ENCODE measurements at places on chromosomes 11 and 22. TPM values are rescaled to one million over a fixed set of nuclear protein-coding genes. Genes with fewer than 3 reads are reported as not detected.

Gene KDM4E
- not detected for polyA plus RNA-seq

Gene UBASH3B
- polyA plus RNA-seq: 5.1 TPM

Gene PAAF1
- polyA plus RNA-seq: 31.0 TPM

Gene SYT9
- not detected for polyA plus RNA-seq

GRCh38 chr11:73291781-73292524 lies 16.1 kb upstream of the ARHGEF17 start:
- DNase-seq: no peak

DNA sequence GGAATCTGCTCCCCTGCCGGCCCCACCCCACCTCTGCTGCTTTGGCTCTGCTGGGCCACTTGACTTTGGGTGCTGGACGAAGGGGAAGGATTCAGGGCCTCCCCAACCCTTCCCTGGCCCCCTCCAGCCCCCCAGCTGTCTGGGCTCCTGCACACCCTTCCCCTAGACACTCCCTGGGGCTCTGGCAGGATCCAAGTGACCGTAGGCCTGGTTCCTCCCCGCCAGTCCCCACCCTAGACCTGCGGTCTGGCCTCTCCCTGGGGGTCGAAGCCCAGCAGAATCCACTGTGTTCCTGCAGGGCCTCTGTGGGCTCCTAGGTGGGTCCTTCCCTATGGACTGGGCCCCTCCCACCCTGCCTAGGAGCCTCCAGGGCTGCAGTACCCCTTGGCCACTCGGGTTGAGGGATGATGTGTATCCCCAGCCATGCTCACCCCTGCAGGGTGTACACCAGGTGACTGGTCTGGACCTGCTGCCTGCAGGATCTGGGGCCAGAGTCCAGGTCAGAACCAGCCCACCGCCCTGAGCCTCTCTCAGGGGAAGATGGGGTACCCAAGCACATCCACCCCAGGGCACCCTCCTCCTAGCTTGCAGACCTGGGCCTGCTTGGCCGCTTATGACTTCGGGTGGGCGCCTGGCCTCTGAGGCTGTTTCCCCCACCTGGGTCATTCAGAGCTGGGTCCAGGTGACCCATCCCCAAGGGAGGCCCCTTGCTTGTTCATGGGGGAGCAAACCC lies 5.6 kb downstream of the PIM3 start:
- peak; percentile 52 for DNase-seq

GRCh38 chr22:50049299-50050195 lies 8.6 kb downstream of the TTLL8 start:
- DNase-seq: no peak

DNA sequence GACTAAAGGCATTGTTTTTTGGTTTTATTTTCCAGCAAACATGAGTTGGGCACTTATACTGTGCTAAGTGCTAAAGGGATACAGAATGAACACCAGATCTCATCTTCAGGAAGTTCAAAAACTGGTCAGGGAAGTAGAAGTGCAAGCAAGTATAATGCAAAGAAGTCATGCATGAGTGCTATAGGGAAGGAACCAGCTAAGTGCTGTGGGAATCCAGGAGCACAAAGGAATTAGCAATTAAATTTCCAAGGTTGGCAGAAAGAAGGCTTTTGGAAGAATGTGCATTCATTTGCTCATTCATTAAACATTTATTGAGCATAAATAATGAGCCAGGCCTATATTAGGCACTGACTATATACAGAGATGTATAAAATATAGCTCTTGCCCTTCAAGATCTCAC lies 143.7 kb upstream of the ARHGAP42 start:
- no peak for DNase-seq

DNA sequence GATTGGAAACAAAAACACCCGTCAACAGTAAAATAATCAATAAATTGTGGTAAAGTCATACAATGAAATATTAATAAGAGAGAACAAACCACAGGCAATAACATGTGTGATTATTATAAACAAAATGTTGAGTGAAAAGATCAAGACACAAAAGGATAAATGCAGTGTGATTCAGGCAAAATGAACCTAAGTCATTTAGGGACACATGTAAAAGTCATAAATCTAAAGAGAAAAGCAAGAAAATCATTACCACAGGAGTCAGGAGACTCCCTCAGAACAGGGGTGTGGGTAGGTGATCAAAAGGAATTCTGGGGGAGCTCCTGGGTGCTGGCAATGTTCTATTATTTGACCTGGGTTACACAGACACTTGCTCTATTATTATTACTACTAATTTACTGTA lies 47.9 kb upstream of the PPP2R1B start:
- DNase-seq: no peak

DNA sequence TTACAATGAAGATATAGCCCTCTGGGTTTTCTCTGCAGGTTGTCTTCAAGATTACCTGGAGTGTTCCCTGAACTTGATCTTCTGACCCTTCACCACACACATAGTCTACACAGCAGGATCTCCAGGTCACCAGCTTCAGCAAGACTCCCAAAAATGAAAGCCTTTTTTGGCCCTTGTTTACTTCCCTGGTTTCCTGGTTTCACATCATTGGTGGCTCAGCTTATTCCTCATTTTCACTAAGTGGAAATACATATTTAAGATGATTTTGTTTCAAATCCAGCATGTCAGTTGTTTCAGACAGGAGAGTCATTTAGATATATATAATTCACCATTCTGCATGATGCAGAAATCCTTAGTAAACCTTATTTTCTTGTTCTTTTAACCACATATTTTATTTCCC lies 41.6 kb upstream of the MPEG1 start:
- DNase-seq: no peak

DNA sequence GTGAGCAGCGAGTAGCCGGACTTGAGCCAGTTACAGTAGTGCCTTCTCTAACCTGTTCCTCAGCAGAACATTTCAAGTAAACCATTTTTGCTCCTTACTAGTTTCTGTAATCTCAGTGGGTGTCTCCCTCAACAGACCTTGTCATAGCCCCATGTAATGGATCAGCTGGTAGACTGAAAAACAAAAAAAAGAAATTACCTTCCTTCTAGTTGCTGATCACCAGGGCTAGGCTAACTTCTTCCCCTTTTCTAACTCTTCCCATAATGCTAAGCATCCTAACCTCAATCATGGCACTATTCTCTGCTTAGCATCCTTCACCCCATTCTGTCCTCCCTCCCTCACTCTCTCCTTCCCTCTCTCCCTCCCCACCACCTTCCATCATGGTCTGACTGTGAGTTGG lies 35.8 kb upstream of the CBX6 start:
- DNase-seq: no peak

DNA sequence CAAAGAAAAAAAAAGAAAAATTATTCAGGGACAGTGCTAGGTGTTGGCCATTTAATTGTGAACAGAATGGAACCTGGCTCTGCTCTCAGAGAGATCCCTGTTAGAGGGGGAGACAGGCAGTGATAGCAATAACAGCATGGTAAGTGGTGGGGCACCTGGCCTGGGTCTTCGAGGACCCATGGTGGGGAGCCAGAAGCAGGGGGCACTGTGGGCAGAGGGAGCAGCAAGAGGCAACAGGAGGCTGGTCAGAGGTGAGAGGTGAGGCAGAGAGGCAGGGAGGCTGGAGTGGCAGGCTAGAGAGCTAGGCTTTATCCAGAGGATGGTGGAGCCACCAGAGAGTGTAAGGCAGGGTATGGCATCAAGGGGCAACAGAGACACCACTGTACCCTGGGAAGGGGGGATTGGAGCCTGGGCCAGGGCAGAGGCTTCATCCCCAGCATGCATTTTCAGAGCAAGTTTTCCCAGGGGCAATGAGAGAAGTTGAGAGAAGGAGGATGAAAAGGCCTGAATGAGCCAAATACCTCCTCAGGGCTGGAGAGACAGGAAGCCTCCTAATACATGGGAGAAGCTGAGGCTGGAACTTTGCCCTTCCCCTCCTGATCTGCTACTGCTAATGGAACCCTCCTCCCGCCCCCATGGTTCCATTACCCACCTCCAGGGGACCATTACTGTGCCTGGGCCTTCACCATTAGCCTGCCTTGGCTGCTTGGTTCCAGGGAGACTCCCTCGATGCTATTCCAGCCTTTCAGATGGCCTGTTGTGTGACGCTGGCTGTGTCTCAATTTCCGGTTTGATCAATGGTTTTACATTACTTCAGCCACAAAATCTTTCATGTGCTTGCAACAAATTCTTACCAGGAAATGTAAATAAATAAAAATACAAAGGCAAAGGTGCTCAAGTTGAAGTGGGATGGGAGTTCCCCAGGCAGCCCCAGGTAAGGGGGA lies 2.6 kb upstream of the P2RY2 start:
- no peak for DNase-seq

DNA sequence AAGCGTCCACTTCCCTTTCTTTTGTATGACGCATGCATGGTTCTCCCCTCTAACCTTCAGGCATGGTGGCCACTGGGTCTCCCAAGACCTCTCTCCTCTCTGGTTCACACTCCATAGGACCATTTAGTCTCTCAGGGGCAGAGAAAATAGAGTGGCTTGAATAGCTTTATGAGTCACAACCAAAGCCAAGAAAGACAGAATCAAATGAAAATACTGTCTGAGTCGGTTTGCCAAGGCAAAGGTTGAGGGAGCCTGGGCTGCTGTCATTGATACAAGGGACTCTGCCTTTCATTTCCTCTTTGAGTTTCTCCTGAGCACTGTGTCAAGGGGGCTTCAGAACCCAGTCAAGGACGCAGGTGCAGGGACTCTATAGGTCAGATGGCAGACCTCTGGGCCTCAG lies 44.2 kb downstream of the TENM4 start:
- no peak for DNase-seq
